Mammary epithelial cell (primary cell): ENCODE measurements at places on chromosomes 5 and 9.

DNA sequence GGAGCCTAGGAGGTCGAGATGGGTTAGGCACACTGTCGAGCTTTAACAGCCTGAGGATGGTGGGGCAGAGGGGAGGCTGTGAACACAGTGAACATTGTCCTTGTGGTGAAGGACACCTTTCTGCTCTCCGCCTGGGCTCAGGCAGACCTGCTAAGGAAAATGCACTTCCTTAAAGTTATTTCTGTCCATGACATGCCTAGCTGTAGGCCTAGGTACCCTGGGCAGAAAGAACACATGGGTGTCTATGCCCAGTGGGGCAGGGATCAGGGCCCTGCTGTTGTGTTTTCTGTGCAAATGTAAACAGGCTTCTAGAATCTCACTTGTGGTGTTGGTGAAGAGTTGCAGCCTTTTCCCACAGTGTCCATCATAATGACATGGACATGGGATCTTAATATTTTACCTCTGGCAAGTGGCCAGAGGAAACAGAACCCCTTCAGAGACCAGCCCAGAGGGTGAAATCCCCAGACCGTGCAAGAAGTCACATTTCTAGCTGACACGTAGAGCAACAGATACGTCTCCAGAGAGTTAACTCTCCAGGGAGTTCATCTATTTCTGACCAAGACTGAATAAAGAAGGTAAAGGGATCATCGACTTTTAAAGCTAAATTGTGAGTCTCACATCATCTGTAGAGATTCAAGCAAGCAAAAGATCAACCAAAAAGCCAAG, 79.2 kb downstream of the C9orf152 start:
- DNase-seq = no peak

DNA sequence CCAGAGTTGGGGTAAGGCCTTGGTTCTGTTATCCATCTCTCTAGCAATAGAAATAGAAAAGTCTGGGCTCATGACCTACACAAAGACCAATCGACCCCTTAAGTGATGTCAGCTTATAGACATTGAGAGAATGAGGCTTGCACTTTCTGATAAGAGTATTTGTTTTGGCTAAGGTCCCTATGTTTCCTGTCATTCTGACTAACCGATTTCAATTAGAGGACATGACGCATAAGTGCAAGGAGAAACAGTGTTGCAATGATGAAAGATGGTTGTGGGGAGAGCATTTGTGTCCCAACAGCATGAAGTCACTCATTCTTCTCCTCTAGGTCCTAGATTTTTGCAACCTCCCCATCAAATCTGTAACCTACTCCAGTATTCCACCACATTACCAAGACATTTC, 255.1 kb downstream of the MAT2B start:
- DNase-seq = peak; percentile 48

- DNase-seq = no peak
Observed at GRCh38 chr5:35853631-35854030, 3.1 kb upstream of the IL7R start.

GRCh38 chr5:80153586-80154126, 102.2 kb downstream of the SERINC5 start:
- peak; percentile 48 for DNase-seq

DNA sequence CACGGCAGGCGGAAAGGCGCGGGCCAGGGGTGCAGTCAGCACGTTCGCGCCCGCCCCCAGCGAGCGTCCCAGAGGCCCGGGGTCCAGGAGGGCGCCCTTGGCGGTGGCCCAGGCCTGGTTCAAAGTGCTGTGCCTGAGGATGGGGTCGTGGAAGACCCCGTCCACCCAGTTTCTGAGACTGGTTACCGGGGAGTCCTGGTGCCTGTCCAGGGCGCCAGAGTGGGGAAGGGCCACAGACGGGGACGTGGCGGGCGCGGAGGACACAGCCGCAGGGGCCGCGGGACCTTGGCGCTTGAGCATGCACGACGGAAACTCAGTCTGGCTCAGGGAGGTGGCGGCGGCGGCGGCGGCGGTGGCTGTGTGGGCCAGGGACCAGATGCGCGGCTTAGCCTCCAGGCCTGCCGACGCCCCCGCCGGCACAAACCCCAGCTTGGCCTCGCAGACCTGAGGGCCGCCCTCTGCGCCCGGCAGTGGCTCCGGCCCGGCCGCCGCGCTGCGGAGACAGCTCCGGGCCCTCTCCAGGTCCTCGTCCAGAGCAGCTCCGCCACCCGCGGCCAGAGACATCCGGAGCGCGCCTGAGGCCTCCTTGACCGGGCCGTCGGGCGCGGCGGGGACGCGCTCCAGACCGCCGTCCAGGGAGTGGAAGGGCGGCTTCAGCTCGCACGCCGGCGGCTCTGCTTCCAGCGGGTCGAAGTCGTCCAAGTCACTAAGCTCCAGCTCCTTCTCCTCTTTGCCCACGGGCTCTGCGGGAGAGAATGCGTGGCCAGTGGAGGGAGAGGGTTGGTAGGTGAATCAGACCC, 4.5 kb downstream of the IRX4 start:
- DNase-seq = no peak

GRCh38 chr9:12538842-12539579, 154.2 kb upstream of the TYRP1 start:
- DNase-seq = no peak

GRCh38 chr5:153534102-153534501, 43.6 kb downstream of the GRIA1 start:
- DNase-seq = no peak

DNA sequence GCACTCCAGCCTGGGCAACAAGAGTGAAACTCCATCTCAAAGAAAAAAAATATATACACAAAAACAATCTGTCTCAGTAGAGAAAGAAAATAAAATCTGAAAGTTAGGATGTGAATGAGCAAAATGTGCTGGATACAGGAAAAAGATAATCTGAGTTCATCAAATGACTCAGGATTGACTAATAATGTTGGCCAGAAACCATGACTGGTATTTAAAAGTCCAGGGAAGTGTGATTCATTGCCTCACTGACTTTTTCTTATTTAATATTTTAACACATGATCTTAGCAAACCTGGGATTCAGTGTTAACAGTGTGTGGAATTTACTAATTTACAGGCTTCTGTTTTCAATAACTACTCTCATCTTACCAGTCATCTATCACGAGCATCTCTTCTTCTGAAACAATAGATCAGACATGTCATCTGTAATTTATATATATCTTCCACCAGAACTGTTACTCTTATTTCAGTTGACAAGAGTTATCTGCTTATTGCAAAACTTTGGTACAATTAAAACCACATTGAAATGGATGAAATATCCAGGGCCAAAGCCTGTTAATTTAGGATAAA, 256.7 kb downstream of the CDH12 start:
- peak; percentile 87 for DNase-seq

DNA sequence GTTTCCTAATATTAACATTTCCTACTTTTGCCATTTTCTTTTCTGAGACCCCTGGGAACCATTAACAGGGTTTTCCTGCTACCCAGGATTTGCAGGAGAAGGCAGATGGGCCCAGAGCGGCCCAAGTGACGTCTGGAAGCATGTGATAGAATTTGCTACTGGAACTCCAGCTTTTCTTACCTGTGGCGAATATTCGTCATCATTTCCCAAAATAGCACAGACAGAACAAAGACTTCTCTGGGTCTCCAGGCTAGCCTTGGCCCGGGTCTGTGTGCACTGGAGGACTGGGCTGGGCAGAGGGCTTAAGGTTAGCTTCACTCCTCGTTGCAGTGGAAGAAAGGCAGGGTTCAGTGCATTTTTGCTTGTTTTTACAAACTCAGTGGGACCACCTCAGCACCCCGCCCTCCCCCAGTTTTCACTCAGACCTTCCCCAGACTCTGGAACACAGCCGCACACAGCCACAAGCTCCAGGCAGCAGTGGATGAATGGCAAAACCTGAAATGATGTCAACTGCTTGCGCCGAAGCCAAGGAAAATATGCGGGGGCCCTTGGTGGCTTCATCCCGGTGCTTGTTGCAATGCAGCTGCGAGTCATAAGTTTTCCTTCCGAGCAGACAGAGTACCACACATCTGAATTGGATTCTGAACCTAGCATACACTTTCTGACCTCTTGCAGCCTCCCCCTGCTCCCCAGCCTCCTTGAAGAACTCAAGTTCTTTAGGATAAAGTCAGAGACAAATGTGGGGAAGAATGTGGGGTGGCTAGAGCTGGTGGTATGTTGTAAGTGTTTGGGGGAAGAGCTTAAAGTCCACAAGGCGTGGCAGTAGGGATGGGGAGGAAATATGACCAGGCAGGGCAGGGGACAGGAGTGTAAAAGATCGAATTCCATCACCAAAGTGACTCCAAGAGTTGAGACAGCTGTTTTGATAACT, 586.0 kb downstream of the CCDC171 start:
- no peak for DNase-seq

- DNase-seq = no peak
Observed at GRCh38 chr5:150641006-150641570, 628 bp downstream of the SYNPO start.

- DNase-seq = peak; percentile 16
Observed at GRCh38 chr5:54867310-54867944, 118.0 kb downstream of the ESM1 start.

- no peak for DNase-seq
Observed at GRCh38 chr5:67178966-67179365, 17.6 kb downstream of the CD180 start.

GRCh38 chr5:27773166-27773565, 734.8 kb upstream of the CDH9 start:
- no peak for DNase-seq
